ENCODE measurements at places on chromosomes 16 and 17.

- peak; percentile 37 for DNase-seq
Measured at GRCh38 chr16:10039220-10040096, 142.8 kb downstream of the GRIN2A start.

DNA sequence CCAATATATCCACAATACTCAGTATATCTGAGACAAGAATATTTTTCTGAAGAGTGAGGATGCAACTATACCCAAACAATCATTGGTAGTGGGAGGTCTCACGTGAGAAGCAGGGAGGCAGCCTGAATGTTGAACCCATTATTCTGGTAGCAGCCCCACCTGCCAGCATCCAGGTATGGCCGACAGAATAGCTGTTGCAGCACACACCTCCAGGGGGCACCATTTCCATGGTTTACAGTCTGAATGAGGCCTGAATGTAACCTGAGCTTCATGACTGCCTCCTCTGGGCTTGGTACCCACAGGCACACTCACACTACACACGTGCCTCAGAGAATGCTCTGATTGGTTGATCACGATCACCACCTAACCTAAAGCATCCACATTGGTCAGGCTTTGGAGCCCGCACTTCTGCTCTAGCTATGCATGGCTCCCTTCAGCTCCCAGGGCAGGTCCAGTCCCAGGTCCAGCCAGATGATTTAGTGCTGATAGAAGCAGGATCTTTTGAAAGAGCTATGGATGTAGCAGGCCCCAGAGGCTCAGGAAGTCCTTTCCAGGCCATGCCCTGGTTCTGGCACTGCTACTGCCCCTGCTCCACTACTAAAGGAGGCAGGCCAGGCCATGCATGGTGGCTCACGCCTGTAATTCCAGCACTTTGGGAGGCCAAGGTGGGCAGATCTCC is 11.0 kb upstream of the CBFB start:
- DNase-seq: peak; percentile 47

DNA sequence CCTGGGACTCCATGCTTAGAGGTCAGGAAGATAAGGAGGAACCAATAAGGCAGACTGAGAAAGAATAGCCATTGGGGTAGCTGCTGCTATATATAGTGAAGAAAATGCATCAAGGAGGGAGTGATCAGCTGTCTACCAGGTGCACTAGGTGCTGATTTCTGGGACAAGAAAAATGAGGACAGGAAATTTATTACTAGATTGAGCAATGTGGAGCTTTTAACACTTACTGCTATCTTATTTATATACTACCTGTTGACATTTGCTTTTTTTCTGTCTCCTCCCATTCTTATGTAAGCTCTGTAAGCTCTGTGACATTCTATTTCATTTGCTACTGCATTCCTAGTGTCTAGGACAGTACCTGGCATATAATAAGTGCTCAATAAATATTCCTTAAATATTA is 53.7 kb upstream of the DHX40 start:
- DNase-seq: no peak

GRCh38 chr17:8121681-8122421 is 2.1 kb downstream of the HES7 start:
- DNase-seq: no peak

DNA sequence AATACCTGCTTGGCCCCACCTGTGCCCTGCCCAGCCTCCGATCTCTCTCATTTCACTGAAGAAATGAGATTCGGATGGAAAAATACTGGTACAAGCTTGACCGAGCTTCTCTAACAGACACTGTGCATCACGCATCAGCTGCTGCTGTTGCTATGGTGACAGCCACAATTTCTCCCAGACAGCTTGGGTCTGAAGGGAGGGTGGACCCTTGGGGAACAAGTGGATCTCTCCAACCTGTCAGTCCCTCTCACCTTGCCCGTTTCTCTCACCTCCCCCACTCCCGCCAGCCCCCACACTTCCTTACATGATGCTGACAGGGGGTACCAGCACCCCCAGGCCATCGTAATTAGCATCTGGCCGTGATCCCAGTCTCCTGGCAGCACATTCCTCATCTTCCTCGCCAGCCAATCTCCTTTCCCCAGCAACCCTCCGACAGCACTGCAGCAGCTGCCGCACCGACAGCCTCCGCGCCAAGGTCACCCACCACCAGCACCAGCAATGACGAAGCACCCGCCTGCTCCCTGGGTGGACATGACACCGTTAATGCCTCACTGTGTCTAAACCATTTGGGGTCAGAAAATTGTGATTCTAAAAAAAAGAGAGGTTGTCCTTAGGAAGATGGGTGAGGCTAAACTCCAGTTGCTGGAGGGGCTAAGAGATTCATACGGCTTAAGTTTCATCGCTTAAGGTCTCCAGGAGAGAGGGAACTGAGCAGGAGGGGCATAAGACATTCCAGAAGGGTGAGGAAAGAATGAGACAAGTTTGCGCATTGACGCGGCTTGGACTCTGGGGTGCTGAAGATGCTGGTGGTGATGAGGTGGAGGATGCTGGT is 58.6 kb upstream of the TNRC6A start:
- peak; percentile 85 for DNase-seq

DNA sequence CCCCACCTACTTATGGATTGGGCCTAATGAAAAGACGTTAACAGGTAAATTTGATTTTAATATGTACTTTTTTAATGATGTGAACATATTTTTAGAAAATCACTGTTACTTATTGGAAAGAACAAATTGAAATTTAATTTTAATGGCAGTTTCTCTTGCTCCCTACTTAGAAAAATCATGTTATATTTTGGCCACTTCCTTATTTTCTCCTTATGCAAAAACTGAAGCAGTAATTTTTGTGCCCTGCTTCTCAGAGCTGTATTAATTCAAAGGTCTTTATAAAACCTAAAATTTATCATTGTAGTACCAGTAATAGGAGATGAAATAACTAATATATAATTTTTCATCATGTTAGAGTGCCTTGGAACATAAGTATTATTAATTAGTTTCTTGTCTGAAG is 2.8 kb downstream of the ZPBP2 start:
- DNase-seq: no peak

DNA sequence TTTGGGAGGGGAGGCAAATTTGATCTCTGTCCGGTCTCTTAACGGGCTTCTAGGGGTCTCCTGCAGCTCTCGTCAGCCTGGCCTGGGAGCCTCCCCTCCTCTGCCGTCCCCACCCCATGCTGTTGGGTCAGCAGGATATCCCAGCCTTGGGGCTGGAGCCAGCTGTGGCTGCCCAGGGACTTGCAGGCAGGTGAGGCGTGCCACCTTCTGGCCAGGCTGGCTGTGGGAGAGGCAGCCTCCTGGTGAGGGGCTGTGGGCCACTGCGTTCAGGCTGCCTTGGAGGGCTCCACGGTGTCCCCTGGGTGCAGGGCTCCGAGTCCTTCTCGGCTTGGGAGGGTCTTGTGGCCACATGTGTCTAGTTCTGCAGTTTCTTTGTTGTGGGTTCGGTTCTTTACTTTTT is 34.6 kb downstream of the TBCD start:
- DNase-seq: no peak

GRCh38 chr16:17617021-17617552 is 146.3 kb upstream of the XYLT1 start:
- no peak for DNase-seq

- DNase-seq: no peak
Measured at GRCh38 chr17:75478508-75478907, 22.1 kb downstream of the TMEM94 start.

GRCh38 chr17:65430209-65430833 is 131.1 kb downstream of the AXIN2 start:
- no peak for DNase-seq

GRCh38 chr17:4304417-4305027 is 40.7 kb upstream of the ANKFY1 start:
- DNase-seq: no peak

GRCh38 chr17:55394357-55395021 is 27.1 kb downstream of the MMD start:
- no peak for DNase-seq

DNA sequence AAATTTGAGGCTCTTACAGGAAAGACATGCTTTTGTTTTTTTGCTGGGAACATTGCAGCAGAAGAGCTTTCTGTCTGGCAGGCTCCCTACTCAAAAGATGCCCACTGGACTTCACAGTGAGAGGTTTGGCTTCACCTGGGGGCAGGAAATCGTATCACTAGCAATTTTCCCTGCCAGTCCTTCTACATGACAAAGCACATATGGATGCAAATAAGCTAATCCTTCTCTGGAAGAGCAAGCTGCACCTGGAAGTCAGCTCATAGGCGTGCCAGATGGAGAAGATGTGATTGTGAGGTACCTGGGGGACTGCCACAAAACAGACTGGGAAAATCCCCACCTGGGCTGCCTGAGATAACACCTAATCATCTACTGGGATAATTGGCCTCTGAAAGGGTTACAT is 195.0 kb upstream of the CPHXL start:
- DNase-seq: no peak

DNA sequence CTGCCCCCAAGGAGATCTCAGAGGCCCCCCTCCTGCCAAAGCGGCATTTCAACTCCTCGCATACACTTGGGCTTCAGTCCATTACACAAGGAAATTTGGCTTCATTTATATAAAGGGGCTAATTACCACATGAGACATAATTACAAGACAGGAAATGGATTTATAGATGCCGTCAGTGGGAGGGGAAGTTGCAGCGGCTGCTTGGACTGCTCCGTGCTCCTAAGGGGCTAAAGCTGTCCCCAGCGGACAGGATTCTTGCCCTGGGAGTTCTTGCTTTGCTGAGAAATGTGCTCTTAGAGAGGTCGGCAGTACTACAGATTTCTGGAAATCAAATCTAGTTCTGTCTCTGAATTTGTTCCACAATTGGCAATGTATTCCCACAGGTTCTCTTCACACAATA is 57.2 kb upstream of the NLK start:
- peak; percentile 37 for DNase-seq

GRCh38 chr17:81902023-81902652 is at the start of gene NPB:
Gene NPB, plus strand, starts transcription at chr17:81902238. Its CDS starts 40 bp downstream, at chr17:81902278.
- DNase-seq: peak; percentile 66

GRCh38 chr16:65543781-65544740 is 422.2 kb upstream of the CDH11 start:
- DNase-seq: no peak

DNA sequence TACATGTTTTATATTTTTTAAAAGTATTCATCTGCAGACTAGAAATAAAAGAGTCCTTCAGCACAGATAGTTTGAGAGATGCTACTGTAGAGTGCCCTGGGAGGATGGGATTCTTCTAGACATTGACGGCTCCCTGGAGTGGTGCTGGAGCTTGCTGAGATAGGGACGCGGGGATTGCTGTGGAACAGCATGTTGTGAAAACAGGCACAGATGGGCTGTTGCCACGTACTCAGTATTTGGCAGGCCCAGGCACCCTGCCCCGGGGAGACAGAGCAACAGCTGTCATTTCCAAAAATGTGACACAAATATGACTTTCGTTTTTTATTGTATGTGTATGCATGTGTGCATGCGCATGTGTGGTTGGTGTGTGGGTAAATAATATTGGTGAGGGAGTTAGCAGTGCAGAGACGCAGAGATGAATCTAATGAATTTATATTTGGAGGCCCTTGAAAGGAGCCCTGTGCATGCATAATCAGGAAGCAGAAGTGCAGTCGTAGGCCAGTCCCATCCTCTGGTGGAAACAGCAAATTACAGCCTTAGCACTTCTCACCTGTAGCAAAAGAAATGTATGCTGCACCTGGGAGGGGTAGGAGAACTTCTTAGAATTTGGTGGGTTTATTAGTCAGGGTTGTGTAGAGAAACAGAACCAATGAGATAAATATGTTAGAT is 6.2 kb upstream of the ABCA8 start:
- DNase-seq: no peak

GRCh38 chr17:78953356-78954350 is 26.1 kb downstream of the LGALS3BP start:
- no peak for DNase-seq

DNA sequence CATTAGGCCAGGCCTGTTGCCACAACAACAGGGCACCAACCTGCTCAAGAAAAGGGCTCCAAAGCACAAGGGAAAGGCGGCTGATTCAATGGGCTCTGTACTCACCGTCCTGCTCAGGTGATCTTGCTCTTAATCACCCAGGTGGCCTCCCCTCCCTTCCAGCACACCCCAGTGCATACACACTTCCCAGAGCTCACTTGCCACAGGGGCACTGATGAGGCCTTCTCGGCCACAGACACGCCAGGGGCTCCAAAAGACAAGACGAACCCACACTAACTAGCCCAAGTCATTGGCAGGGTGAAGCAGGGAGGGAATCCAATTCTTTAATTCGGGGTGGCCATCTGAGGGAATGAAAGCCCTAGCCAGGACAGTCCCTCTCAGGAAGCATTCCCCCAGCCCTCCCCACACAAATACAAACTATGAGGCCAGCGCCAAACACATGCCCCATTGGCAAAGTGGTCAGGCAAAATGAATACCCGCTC is 1.4 kb downstream of the MYO18A start:
- DNase-seq: no peak

- DNase-seq: no peak
Measured at GRCh38 chr16:71916397-71916920, 21.1 kb downstream of the IST1 start.

GRCh38 chr16:73023752-73024570 is 24.0 kb downstream of the ZFHX3 start:
- no peak for DNase-seq

- DNase-seq: no peak
Measured at GRCh38 chr17:76036497-76037261, 9.6 kb upstream of the EVPL start.

Data from heart left ventricle (tissue), 16 donors.